Activated T-helper 2 cell treated with anti-CD3 and anti-CD28 coated beads, Interferon-gamma antibody, Interleukin-2, Interleukin-4, amounts not matched to agents 10 μg/mL and 5 μg/mL and 100 μg/mL, durations not matched to agents 14 hours and 24 hours and 36 hours (primary cell): ENCODE measurements at places on chromosomes 2 and 18. TPM values are rescaled to one million over a fixed set of nuclear protein-coding genes. Genes with fewer than 3 reads are reported as not detected.
A peak's percentile ranks its signal among the peaks of the same experiment; 100 is the strongest.

Gene CNNM3
- 28.7 and 30.4 TPM in 2 replicates for total RNA-seq

Gene AQP4
- total RNA-seq: not detected in 2 replicates

Gene AQP12B
- total RNA-seq: not detected in 2 replicates

Gene KCNG2
- not detected in 2 replicates for total RNA-seq

Gene STK36
- total RNA-seq: 14.4 and 17.9 TPM in 2 replicates

Gene ESPNL
- 0.07 and 0.14 TPM in 2 replicates for total RNA-seq

Gene SCYGR8
- not detected in 2 replicates for total RNA-seq

GRCh38 chr18:67875060-67875459, 358.5 kb upstream of the DSEL start:
- no peaks in the 10 kb centered on the region for H3K27me3 ChIP-seq
- H3K4me3 ChIP-seq: no peak overlapping the region
- no peak for DNase-seq
- no peaks in the 10 kb centered on the region for H3K4me1 ChIP-seq

DNA sequence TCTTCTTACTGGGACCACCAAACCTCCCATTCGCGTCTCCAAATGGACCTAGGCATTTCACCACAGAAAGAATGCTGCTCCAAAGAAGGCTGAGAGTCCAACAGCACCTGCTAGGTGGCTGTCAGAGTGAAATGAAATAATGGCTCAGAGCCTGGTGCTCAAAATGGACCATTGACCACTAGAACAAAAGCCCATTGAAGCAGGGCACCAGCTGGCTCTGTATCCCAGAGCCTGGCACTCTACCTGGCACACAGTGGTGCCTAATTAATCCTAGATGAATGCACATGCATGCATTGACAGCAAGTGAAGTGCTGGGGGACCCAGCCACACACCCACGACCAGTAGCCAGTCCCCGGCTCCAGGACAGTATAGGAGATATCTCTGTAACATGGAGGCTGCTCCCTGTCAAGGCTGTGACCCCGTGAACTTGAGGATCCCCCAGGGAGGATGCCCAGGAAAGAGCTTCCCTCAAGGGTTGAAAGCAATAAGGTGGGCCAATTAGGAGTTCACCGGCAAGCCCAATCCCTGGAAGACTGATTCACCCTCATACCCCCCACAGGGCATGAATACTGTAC, 261.3 kb downstream of the TNS1 start:
- peaks cover 2% of the 10 kb centered on the region for H3K4me1 ChIP-seq
- H3K4me3 ChIP-seq: no peak overlapping the region
- no peak for DNase-seq
- H3K27me3 ChIP-seq: peaks cover 3% of the 10 kb centered on the region
- no peak overlapping the region for H3K27ac ChIP-seq
- no peaks in the 10 kb centered on the region for H3K36me3 ChIP-seq

- H3K27ac ChIP-seq: peak overlapping the region; percentile 38
- H3K4me1 ChIP-seq: peaks cover 71% of the 10 kb centered on the region
- H3K27me3 ChIP-seq: no peaks in the 10 kb centered on the region
- H3K4me3 ChIP-seq: no peak overlapping the region
- peaks cover 13% of the 10 kb centered on the region for H3K36me3 ChIP-seq
Observed at GRCh38 chr2:96533292-96534073, 3.1 kb upstream of the ARID5A start.

- no peaks in the 10 kb centered on the region for H3K27me3 ChIP-seq
- H3K4me3 ChIP-seq: no peak overlapping the region
- H3K36me3 ChIP-seq: no peaks in the 10 kb centered on the region
- no peak for DNase-seq
- no peak overlapping the region for H3K27ac ChIP-seq
Observed at GRCh38 chr2:213722565-213722964, 438.3 kb downstream of the SPAG16 start.

DNA sequence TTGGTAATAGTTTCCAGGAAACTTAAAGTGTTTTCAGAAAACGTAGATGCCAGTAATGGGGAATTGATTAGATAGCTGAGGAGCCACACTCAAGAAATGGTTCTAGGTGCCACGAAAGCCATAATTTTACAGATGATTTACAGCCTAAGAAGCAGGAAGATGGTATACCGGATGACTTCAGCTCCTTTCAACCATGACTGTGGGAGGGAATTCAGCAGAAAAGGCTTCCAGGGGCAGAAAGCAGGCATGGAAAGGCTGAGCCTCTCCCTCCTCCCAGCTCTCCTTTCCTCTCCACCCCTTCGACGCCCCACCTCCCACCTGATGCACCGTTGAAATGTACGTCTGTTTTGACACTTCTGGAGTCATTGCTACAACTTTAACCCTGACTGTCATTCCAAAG, 68.6 kb upstream of the SMIM21 start:
- no peak for DNase-seq
- H3K4me3 ChIP-seq: no peak overlapping the region
- no peaks in the 10 kb centered on the region for H3K36me3 ChIP-seq
- H3K27me3 ChIP-seq: peaks cover 4% of the 10 kb centered on the region
- H3K4me1 ChIP-seq: no peaks in the 10 kb centered on the region
- no peak overlapping the region for H3K27ac ChIP-seq

DNA sequence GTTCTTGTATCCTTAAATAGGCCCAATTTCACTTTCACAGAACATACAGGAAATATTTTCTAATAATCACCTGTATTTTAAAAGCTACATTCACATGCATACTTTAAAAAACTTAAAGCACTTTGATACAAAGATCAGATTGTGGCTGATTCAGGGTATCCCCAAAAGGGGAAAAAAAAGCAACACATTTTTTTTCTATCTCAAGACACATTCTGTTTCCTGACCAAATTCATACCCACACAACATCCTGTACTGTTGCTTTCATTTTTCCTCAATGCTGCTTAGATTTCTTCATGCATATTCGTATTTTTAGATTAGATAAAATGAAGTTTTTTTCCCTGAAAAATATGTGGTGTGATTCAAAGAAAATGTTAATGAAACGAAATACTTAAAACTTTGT, 122.5 kb downstream of the TMEFF2 start:
- H3K4me3 ChIP-seq: no peak overlapping the region
- peaks cover 8% of the 10 kb centered on the region for H3K4me1 ChIP-seq
- H3K27ac ChIP-seq: no peak overlapping the region
- no peaks in the 10 kb centered on the region for H3K36me3 ChIP-seq
- no peak for DNase-seq

DNA sequence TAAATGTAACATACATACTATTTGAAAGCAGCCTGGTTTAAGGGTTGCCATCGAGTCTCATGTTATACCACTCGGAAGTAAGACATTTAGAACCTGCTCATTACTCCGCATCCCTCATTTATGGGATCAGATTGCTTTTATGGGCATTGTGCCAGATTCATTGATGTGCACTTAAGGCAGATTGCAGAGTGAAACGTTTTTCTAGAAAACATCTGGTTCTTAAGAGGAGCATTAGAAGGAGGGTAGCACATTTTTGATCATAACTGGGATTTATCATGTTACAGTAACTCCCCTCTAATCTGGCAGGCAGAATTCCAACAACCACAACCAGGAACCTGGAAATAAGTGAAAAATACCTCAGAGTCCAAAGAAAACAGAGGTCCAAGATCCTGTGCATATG, 74.2 kb upstream of the GALNT3 start:
- peaks cover 3% of the 10 kb centered on the region for H3K4me1 ChIP-seq
- no peak for DNase-seq
- no peaks in the 10 kb centered on the region for H3K36me3 ChIP-seq
- no peak overlapping the region for H3K27ac ChIP-seq

- H3K27me3 ChIP-seq: no peaks in the 10 kb centered on the region
- H3K4me1 ChIP-seq: peaks cover 14% of the 10 kb centered on the region
- H3K36me3 ChIP-seq: no peaks in the 10 kb centered on the region
- H3K27ac ChIP-seq: no peak overlapping the region
Observed at GRCh38 chr2:39540414-39540813, 103.3 kb upstream of the MAP4K3 start.
